ENCODE measurements at places on chromosomes 12 and 14.

GRCh38 chr14:33348510-33348909, 409.8 kb downstream of the NPAS3 start:
- DNase-seq, result no peak

- no peak for DNase-seq
Observed at GRCh38 chr12:42918443-42918842, 328.9 kb upstream of the PRICKLE1 start.

DNA sequence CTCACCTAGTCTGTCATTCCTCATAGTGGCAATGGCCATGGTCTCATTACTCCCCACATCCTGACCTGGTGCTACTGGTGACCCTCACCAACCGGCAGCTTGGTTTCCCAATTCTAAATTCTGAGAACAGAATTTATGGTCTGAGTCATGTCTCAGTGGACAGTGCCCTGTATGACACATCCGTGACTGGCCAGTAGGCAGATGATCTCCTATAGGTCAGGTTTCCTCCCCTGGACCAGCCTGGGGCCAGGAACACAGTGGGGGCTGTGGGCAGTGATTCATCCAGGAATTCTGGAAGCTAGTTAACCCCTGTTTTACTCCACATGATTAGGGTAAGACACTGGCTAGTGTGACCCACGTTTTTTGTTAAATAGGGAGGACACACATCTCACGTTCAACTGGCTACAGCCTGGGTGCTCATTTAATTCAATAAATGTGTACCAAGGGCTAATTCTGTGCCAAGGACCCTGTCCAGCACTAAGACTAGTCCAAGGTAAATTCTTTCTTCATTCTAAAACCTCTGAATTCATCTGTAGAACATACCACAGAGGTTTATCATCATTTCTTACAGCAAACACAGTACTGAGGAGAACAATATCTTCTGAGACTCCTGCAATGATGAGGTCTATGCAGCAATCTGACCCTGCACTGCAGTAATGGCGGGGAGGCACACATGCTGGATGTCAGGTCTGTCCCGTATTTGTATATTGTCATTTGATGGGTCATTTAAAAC, 249.6 kb upstream of the TBX3 start:
- DNase-seq, result no peak

GRCh38 chr14:87045246-87045645, 947.7 kb downstream of the GALC start:
- DNase-seq, result no peak

DNA sequence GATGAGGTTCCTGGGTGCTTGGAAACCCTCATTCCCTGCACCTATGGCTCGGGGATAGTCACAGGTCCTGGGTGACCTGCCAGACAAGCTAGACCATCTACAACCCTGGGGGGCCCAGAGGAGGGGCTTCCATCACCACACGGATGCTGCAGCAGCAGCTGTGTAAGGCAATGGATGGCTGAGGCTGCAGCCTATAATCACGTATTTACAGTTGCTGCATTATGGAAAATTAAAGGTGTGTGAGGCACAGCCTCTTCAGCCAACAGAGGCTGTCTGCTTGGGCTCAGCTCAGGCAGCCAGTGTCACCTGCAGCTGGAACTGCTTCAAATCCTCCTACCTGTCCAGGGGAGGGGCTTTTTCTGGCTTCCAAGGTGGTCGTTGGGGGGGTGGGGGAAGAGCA, 268.1 kb downstream of the CACNA1C start:
- DNase-seq, result no peak

DNA sequence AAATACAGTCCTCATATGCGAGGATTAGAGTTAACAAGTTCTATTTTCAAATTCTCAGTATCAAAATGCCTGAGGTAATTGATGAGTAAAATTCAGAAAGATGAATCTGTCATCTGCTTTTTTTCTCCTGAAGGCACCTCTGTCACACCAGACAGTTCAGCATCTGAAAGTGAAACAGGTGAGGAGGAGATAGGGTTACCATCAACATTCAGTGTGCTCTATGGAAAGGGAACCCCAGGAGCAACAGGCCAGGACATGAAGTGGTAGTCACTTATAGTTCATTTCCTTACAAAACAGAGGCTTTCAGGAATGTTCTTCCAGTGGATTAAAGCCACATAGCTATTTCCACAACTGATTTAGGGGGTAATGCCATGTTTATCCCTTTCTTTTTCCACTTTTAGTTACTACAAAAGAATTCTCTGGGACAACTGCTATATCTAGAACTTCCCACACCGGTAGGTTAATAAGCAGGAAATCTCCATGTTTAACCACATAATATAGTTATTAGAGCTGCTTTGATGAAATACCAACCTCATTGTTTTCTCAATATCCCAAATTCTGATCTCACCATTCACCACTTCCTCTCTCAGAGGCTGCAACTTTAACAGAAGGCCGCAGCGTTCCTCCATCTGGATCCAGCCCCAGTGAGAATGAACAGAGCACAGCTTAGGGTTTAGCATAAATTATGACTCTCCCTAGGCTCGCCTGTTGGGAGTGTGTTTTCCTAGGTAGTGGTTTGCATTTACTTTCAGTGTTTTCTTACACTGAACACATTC, 177.0 kb upstream of the CNTN1 start:
- no peak for DNase-seq

GRCh38 chr14:103257211-103257962, 76.7 kb upstream of the EIF5 start:
- DNase-seq, result no peak

DNA sequence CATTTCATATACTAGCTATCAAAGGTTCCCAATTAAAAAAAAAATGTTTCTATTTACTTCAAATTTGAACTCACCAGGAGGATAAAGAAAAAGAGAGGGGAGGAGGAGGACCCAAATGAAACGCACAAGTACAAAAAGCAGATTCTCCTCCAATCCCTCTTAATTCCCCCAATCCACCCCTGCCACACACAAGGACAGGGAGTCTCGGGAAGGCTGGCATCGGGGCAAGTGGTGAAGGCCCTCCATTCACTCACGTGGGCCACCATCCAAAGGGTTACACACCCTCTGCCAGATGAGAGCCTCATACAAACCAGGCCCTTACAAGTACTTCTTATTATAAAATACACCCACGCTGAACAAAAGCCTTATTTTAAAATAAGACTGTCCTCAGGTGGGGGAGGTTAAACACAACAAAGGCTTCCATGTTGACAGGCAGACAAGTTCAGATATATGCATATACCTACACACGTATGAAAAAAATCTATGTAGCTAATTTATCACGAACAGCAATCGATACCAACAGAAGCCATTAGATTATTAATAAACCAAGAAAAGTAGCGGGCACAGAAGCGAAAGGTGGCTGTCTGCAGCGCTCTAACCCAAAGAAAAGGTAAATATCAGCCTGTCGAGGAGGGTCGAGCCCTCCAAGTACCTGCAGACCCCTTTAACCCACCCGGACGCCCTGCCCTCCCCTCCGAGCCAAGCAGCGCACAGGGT, 1.5 kb downstream of the ATP2B1 start:
- DNase-seq, result no peak

DNA sequence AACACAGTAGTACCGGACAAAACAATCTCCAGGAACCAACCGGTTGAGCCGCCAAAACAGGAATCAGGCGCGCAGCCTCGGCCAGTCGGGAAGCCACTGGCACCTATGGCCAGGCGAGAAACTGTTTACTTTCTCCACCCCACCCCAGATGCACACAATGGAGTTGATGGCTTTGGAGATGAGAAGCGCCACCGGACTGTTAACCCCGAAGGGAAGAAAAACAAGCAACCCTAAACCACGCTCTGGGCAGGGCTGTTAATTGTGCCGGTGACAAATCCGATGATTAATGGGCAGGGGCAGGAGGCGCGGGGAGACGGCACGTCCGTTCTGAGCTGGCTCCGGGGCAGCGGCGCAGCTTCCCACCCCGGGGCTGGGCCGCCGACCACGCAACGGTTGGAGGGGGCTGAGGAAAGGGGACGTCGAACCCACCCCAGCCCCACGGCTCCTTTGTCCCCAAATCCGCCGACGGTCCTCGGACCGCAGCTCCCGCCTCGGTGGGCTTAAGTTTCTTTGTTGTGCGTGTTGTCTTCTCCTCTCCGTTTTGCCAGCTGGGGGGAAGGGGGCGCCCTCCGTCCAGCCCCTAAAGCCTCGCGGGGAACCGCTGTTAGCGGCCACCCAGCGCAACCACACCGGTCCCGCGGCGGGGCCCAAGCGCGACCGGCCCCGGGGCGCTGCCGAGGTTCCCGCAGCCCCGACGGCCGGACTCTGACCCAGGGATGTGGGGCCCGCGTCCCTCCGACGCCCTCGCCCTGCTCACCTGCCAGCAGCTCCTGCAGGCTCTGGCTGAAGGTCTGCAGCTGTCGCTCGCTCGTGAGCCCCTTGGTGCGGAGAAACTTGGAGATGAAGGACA, 790 bp downstream of the BTG1 start:
- peak; percentile 70 for DNase-seq

DNA sequence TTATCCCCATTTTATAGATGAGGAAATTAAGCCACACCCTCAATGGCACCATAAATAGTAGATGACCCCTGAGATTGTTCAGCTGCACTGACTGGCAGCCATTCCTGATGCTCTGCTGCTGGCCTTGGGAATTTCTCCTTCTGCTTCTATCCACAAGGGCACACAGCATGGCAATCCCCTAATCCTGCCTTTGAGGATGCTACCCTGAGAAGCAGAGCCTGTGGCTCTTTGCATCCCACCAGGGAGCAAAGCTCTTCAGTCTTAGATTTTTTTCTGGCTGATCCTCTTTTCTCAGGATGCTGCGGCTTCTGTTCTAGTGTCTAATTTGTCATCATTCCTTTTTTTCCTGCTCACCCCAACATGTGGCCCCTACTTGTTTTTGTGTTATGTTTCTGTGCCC, 114.8 kb downstream of the TMX1 start:
- no peak for DNase-seq

GRCh38 chr12:11927286-11927935, 143.3 kb upstream of the BCL2L14 start:
- DNase-seq, result no peak

DNA sequence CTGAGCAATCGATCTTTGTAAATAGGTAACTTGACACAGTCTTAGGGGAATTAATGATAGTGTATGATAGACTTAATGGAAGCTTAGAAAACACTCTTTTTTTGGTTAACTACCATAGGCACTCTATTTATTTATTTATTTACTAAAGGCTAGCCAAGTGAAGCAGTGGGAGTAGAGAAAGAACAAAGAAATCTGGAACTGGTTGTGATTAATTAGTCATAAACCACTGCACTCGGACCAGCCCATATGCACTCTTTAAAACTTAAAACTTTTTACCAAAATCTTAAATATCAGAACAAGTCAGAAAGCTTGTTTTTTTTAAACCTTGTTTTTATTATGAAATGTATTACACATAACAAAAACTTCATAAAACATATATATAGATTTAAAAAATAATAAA, 49.5 kb upstream of the SRP54 start:
- no peak for DNase-seq

- no peak for DNase-seq
Observed at GRCh38 chr12:55720894-55721444, 776 bp downstream of the RDH5 start.

GRCh38 chr14:31590206-31590605, 29.0 kb downstream of the NUBPL start:
- no peak for DNase-seq

DNA sequence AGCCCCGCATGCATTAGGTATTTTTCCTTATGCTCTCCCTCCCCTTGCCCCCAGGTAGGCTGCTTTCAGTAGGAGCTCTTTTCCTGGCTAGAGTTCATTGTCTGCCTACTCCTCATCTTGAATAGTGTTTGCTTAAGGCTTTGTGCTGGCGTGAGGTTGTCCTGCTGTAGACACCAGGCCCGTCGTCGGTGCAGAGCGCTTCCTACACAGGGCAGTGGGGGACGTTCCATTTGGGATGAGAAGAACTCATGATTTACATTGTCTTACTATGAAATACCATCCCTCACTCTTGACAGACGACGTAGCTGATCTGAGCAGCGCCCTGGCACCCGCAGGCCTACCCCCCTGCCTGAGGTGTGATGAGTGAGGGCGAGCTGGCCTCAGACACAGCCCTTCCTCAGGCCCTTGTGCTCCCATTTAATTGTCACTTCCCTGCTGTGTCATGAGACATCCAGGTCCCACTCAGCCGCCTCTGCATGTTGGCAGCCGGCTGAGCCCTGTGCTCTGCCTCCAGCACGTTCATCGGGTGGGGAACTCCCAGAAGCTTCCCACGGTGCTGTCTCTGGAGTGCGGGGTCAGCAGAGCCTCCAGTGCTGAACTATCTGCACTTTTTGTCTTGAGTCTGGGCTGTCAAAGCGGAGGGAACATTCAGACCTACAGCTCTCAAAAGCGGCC, 76.0 kb downstream of the WDR20 start:
- DNase-seq, result no peak

DNA sequence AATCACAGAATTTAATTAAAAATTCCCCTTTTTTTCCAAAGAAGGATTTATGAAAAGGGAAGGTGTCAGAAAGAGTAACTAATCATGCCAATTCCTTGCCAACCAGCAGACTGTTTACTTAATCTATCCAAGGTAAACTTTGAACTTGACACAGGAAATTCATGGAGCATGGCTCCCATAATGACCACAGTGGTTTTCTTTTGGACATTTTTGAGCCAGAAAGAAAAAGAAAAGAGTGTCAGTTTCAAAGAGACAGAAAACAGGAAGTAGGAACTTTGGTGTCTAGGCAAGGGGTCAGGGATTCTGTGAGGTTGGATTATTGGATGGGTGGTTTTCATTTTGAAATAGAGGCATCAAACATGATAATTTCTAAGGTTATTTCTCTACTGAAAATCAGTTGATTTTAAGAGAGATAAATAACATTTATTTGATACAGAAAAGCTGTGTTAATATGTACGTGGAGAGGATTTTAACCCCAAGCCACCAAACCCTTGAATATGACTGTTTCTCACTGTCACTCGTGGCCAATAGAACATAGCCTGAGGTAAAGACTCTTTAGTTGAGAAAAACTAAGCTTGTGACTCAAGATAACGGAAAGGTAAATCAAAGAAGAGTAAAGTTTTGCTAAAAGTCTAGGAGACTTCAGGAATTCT, 196.1 kb downstream of the TTC6 start:
- no peak for DNase-seq

DNA sequence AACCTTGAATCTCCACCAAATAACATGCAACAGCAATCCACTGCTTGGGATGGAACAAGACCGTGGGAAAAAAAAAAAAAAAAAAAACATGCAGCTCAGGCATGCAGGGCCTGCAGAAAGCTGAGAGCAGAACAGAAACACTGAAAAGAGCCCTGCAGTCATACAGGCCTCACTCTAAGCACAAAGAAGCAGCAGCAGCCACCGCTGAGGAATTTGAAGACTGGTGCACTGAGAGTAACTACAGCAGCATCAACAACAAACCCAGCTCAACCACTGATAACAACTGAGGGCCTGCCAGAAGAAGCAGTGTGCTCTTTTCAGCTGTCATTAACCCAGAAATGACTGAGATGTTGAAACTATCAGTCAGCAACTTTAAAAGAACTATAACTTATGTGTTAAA, 354.7 kb upstream of the TMTC1 start:
- DNase-seq, result no peak

- no peak for DNase-seq
Observed at GRCh38 chr12:44158746-44159145, 322.9 kb downstream of the TMEM117 start.

DNA sequence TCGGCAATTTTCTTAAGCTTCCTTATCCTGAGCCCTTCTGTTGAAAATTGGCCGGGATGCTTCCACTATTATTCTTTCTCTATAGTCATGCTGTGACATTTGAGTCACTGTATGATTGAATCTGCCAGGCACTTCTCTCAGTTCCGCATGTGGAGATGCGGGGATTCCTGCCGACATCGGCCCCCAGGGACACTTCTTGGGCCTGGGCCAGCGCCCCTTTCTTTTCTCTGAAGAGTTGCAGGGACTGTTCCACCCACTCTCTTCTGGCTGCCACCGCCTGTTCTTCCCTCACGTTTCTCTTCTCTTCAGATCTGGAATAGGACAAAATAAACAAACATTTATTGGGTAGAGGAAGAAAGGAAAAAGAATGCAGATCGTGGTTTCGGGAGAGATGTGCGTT, 310.1 kb downstream of the ETNK1 start:
- DNase-seq, result no peak
